ENCODE measurements at places on chromosomes 5 and 9.
A peak's percentile ranks its signal among the peaks of the same experiment; 100 is the strongest.

GRCh38 chr9:36949466-36949865, 84.6 kb downstream of the PAX5 start:
- no peak for DNase-seq

GRCh38 chr5:44809956-44810420, 1.2 kb downstream of the MRPS30 start:
- DNase-seq = no peak

DNA sequence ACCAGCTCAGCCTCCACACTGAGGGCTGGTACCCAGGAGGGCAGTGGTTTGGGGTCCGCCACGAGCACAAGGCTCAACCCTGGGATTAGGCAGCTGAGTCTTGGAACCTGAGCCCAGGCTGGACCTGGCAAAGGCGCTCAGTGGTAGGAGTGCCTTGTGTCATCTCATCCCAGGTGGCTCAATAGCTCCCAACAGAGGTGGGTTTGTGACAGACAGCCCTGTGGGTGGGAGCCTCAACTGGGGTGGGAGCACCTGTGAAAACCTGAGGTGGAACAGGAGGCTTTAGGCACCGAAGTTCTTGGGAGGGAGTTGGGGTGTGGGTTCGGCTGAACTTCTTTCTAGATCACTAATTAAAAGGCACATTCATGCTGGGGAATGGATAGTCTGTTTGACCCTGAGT, 35.2 kb upstream of the SMU1 start:
- no peak for DNase-seq

- no peak for DNase-seq
Observed at GRCh38 chr5:172370648-172371545, 83.4 kb downstream of the SH3PXD2B start.

DNA sequence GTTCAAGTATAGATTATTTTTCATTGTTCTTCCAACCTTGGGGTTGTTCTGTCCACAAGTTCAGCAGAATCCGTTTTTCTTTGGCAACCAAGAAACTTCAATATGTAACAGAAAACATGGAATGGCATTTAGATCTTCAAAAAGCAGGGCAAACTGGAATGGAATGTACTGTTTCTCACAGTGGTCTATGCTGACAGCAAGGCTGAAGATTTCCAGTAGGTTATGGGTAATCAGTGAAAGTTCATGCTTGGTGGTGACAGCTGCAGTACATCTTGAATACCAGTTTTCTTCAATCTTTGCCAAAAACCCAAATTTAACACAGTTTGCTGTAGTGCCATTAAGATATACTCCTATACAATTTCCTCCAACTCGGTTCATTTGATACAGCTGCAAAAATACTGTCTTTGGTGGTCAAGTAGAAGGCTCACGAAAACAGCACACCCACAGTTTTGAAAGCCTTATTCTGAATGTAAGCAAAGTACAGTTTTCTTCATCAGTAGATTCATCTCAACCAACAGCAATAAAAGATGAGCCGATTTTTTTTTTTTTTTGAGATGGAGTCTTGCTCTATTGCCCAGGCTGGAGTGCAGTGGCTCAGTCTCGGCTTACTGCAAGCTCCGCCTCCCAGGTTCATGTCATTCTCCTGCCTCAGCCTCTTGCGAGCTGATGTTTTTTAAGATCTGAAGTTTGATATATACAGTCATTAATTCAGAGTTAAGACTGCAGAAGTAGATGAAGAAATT, 4.9 kb downstream of the TRIM52 start:
- no peak for DNase-seq

GRCh38 chr5:135565266-135565665, 13.5 kb downstream of the CXCL14 start:
- DNase-seq = no peak

DNA sequence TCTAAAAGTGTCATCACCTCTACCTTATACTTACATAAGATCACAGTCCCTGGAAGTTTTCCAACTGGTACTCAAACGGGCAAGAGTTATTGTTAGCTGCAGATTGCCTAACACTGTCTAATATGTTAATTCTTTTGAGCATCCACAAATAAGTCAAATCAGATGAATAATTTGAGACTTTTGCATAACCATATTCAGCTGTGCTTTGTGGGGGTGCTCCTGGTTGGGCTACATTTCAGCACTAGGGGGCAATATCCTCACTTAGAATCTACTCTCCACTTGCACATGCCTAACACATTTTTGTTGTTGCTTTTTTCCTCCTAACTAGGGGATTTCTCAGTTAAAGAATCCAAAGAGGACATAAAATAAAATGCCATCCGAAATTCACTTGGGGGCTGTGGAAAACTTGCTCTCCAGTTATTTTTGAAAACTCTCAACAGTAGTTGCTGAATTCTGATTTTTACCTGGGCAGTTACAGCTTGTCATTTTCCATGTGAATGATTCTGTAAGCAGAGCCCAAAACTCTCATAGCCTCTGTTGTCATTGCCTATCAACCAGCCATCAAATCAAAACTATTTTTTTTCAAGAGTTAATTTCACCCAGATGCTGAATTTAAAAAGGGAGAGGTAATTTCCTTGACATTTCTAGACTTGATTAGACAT, 71.5 kb downstream of the TRIM36 start:
- peak; percentile 19 for DNase-seq

GRCh38 chr5:175146733-175147132, 297.2 kb downstream of the DRD1 start:
- no peak for DNase-seq

DNA sequence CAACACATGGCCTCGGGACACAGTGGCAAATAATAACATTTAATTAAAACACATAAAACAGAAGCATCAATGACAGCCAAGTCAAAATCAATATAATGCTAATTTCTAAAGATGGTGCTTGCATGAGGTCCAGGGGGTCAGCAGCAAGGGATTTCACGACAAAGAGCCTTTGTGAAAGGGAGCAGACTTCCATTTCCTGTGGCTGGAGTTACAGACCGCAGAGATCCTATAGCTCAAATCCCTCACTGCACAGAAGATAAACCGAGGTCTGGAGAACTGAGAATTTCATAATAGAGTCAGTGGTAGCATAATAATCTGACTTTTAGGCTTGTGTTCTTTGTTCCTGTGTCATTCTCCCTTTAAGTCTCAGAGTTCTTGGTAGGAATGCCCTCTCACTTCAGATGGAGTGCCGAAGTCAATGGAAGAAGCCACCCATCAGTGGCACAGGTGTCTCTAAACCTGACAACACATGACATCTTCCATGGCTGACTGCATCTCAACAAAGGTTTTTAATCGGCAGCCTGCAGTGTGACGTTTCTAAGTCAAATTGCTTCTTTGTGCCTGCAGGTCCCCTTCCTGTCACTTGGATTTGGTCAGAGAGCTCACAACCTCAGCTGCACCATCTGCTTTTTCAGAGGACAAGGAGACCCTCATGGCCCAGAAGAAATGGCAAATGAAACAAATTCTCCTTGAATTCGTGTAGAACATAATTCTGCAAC, 67.4 kb downstream of the CARTPT start:
- no peak for DNase-seq

DNA sequence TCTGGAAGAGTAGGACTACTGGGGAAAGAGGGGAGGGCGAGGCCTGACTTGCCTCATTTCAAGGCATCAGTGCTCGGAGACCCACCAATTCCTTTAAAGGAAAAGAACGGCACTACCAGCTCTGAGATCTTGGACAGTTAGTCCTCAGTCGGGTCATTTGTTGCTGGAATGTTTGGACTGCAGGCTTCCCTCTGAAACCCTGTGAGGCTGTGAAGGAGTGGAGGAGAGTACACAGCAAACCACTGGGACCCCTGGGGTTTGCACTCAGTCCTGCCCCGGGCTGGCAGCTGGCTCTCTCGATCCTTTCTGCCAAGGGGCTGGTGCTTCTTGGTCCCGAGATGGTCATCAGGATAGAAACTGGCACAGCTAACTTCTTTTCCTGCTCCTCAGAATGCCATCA, 194.5 kb downstream of the TRIO start:
- no peak for DNase-seq

DNA sequence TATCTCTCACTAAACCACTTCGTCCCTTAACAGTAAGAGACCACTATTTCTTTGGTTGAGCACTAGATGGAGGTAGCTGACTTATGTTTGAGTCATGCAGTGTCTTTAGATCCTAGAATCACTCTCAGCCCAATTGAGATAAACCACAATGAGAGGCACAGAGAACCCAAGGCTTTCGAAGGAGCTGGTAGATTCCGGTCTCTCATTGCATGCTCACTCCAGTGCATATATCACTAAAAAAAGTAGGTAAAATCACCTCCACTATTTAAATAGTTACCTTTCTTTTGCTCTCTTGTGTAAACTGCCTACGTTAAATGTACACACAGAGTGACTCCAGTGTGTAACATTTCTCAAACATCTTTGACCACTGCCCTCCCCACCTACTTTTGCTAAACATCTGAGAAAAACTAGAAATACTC, 27.6 kb downstream of the ACTL7A start:
- DNase-seq = no peak
